Stimulated activated CD4-positive, alpha-beta T cell treated with anti-CD3 and anti-CD28 coated beads, Interleukin-1b, Interleukin-23, amount 100 ng/mL, for 24 hours (primary cell): ENCODE measurements at places on chromosomes 2 and 18.

DNA sequence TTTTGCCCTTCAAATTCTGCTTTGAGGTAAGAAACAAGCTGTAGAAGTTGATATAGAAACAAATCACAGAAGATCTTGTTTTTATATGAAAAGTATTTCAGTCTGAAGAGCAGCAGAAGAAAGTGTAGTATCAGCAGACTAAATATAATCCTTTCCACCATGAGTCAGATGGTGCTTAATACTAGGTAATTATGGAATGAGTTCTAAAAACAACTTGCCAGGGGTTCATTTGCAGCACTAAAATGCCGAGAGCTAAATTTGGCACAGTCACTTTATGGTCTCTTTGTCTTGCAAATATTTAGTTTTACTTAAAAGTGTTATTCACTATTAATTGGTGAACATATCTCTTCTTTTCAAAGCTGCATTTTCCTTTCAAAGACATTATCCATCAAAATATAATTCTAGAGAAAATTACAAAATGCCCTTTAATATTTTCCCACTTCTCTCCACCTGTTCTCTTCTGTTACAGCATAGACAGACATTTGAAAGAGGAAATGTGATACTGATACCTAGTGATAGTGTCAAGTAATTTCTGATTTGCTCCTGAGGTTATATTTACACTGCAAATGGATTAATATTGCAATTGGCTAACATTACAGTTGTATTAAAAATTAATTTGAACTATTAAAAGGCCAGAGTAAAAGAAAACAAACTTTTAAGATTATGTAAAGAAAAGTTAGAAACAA is 5.3 kb downstream of the MYL1 start:
- DNase-seq, result no peak

- DNase-seq, result no peak
Measured at GRCh38 chr2:31148514-31148913, 10.3 kb upstream of the GALNT14 start.

- no peak for DNase-seq
Measured at GRCh38 chr2:201575971-201576370, 67.3 kb downstream of the TMEM237 start.

DNA sequence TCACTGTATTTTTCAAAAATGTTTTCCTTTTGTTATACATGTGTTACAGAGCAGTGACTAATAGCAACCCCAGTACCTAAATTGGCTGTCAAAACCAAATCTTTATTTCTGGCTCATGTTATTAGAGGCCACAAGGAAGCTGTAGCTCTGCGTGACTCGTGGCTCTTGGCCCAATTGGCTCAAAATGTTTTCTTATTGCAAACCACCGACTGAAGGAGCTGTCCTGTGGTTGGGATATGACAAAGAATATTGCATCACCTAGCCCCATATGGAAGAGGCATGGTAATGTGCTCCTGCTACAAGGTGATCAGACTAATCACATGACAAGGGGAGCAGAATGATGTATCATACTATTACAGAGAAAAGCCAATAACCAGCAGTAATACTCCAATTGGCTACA is 1058.5 kb downstream of the CBLN2 start:
- DNase-seq, result no peak

DNA sequence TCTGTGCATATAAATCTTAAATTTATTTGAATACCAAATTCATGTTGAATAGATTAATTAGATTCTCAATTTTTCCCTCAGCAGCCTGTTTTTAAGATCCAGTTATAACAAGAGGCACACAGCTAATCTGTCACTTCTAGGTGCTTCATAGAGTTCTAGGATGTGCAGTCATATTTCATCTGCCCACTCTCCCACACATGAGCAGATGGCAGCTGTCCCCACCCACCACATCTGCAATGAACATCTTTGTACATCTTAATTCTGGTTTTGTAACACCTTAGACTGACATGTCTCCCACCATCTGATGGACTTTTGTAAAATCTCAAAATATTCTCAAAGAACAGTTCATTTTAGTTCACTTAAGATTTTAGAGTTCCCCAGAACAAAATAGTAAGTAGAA is 250.8 kb upstream of the ST6GAL2 start:
- no peak for DNase-seq

DNA sequence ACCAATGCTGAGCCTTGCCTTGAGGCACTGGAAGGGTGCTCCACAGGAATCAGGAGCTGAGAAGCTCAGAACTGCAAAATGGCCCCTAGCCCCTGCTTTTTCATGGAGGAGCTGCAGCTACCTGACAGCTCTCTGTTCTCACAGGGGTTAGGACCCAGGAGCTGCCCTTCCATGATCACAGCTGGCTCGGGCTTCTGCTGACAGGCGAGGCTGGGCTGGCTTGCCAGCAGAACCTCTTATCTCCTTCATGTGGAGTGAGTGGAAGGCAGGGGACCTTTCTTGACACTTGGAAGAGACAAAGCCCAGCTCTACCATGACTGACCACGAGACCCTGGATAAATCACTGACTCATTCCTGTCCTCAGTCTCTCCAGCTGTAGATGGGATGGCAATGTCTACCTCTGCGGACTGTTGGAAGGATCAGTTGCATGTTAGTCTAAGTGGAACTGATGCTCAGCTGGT is 113.4 kb downstream of the CAPN13 start:
- DNase-seq, result no peak

DNA sequence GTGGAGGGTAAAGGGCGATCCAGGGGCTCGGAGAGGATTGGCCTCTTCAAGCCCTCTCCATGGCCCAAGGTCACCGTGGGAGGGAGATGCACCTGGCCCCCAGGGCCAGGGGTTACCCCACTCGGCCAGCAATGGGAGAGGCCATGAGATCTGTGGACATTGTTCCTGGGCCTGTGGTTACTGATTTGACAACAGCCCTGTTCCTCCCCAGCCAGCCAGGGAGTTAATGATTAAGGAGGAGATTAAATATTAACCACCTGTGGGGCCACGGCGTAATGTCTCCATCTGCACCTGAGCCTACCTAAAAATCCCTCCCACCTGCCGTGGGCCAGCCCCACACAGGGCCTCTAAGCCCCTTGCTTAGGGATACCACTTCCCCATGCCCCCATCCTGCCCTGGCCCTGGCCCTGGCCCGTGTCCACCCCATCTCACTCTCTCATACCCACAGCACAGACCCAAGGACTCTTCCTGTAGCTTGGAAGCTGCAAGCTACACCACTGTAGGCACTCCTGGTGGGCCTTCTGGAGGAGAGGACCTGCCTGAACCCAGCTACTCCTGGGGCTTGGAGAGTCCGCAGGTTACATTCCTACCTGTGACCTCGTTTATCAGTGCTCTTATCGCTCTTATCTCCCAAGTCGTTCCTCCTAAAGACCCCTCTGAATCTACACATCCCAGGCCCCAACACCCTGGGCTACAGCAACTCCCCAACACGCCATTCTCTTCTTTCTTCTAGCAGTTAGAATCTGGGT is 32.1 kb downstream of the ZFP36L2 start:
- DNase-seq, result no peak

GRCh38 chr2:175154661-175155082 is 13.3 kb downstream of the ATF2 start:
- DNase-seq, result no peak

DNA sequence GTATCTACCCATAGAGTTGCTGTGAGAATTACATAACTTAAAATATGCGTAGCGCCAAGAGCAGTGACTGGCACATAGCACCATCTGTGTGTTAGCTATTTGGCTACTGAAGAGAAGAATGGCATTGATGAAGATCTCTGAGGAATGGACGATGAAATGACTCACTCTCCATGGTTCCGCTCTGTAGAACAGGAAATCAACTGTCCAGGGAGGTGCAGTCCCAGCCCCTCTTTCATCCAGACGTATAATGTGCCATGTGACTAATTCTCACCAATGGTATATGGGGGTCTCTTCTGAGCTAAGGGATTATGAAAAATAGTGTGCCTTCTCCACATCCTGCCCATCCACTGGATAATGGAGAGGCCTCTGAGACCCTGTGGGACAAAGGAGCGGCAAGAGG is 254.8 kb downstream of the CYP26B1 start:
- no peak for DNase-seq

DNA sequence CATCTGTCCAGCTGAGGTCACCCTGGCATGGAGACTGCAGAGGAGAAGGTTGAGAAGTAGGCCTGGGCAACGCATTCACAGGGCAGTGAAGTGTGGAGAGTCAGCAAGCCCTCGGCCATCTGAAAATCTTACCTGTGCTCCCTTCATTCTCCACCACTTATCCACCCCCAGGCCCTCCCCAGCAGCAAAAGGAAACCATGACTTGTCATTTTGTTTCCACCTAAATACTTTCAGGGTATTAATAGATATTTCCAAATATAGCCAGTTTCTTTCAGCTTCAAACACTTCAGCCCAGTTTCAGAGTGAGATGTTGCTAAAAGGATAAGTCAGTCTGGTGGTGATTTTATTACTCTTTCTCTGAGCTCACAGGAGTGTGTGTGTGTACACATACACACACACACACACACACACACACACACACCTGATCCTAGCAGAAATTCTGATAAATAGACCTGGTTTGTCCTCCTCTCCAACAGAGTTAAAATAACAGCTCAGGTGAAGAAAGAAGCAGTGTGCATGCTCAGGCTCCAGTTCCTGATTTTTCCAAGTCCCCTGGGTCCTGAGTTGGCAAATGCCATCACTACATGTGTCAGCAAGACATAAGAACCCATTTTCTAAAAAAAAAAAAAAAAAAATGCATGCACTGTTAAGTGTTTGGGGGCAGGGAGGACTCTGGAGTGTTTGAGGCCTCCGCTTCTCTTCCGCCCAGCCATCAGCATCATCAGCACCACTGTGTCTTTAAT is 82.8 kb downstream of the LOXHD1 start:
- no peak for DNase-seq

GRCh38 chr2:217538719-217539118 is 464.1 kb downstream of the TNS1 start:
- no peak for DNase-seq

DNA sequence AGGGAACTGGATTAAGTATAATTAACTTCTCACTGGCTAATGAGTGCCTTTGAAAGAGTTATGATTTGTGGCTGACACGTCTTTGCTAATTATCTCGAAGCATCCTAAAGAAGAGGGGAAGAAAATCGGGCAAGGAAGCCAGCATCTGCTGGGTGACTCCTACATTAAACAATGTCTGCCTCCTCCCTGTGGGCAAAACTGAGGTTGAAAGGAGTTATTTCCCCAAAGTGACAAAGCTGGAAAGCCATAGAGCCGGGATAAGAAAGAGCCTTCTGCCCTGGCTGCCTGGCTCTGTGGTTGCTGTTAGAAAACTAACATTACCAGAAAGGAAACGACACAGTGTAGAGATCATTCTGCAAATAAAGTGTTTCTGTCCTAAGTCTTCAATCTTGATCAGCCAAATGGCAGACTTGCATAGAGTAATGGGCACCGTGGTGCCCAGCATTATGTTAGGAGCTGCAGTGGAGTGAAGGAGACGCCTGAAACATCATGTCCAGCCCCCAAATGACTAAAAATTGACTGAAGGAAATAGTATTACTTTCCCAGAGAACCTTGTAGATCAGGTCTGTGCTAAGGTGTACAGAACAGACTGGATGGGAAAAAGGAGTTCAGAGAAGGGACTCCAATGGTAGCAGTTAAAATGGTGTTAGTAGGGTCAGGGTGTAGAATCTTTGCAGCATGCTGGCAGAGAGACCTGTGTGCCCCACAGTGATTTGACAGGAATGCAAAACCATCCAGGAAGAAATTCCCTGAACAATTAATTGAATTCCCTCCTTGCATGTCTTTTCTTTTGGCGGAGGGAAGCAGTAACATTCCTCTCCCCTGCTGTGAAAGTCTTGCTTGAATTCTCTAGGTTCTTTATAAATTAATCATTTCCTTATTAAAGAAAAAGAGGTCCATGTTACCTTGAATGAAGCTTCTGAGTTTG is 44.4 kb downstream of the ALPK2 start:
- DNase-seq, result no peak

GRCh38 chr2:1632002-1632348 is 112.3 kb downstream of the PXDN start:
- no peak for DNase-seq

DNA sequence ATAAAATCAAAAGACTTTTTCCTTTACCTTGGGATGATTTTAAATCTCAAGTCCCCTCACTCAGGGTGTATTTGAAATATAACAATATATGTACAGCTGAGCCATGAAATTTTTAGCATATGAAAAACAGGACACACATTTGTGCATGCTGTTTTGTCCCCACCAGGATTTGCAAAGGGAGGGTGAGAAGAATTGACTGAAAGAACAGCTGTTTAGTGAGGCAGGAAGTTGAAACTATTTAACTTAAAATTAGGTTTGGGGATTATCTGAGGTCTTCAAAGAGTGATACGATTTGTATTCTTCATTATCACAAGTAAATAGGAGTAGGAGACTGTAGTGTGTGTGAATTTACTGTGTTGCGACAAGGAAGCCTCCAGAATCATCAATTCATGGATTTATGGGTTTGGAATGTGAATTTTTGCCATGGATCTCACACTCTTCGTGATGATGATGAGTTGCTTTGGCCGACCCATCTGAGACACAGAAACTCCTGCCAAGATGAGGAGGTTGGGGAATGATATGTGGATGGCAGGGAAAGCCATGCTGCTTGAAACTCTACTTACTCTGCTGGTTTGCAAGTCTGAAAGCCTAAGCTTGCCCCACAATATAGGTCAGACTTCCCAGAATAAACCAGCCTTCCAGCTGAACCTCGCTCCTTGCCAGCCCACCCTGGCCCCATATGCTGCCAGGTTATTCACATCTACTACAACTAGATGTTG is 31.0 kb upstream of the SPATS2L start:
- no peak for DNase-seq

- no peak for DNase-seq
Measured at GRCh38 chr18:76351961-76352581, 143.0 kb downstream of the ZNF516 start.

GRCh38 chr2:109690822-109691541 is 76.8 kb downstream of the SOWAHC start:
- no peak for DNase-seq

DNA sequence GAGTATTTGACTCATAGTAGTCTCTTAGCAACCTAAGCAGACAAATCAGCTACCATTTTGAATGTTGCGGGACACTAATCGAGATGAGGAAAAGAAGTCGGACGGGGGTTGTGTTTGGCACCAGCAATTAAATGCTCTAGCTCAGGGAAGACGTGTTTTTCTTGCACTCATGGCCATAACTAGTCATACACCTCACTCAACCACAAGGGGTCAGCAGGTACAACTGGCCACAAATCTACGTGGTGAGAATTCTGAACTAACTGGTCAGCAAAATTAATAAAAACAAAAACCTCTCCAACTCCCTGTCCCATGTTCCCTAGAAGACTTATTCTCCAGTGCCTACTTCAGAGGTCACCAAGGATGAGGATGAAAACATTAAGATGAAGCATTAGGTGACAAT is 1467.8 kb downstream of the DPP10 start:
- no peak for DNase-seq

DNA sequence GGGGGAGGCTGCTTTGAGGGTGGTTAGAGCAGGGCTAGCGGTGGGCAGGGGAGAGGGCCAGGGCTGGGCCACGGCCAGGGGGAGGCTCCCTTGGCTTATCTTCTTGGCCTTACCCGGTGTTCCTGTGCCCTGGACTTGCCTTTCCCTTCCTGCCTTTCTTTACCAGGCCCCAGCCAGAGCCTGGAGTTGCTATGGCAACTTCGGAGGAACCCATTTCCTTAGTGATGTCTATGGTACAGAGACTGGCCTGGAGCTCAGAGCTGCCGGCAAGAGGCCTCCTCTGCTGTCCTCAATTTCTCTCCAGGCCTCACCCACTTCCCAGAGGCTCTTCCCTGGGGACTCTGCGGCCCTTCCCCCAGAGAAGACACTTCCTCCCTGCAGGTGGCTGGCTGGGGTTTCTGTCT is 11.5 kb downstream of the SPEG start:
- no peak for DNase-seq

GRCh38 chr18:31252522-31252921 is 65.4 kb upstream of the DSG1 start:
- no peak for DNase-seq

- DNase-seq, result no peak
Measured at GRCh38 chr2:12219761-12220160, 473.3 kb downstream of the LPIN1 start.

GRCh38 chr2:113309655-113310387 is 31.1 kb upstream of the PAX8 start:
- DNase-seq, result no peak
